ENCODE measurements at places on chromosomes 3 and 15.
A peak's percentile ranks its signal among the peaks of the same experiment; 100 is the strongest.

DNA sequence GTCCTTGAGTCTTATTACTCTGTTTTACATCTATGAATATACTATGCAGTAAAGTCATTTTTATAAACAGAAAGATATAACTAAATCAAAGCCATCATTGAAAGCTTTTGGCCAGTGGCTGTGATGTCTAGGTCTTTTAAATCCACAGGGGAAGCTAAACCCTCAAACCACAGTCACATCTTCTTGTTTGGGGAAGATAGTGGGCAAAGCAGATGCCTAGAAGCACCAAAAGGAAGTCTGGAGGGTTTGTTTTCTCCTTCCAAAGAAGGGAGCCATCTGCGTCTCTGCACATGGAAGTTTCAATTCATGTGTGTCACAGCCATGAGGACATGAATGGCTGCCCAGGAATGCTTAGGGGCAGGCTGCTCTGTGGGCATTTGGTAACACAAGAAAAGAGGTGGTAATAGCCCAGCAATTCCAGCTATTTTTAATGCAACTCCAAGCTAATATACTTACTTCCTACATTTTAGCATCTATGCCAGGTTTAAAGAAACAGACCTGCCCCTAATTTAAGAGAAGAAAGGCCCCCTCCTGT is 322.2 kb downstream of the SLC9A9 start:
- DNase-seq: peak; percentile 44

DNA sequence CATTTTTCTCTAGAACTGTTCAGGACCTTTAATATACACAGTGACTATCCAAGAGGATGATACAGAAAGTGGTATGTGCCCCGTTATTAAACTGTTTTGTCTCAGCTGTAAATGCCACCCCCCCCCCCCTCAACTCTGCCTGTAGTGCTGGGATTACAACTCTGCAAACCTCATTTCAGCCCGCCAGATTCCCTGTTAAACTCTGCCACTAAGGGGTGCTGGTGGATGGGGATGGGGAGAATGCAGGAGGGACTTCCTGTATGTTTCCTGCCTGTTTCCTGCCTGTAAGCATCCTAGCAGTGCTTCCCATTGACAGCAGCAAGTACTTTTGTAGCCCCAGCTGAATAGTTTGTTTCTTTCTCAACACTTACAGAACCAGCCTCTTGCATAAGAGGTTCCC is 301.7 kb upstream of the RORA start:
- no peak for DNase-seq

GRCh38 chr3:12479919-12480427 is 4.3 kb upstream of the TSEN2 start:
- peak; percentile 40 for DNase-seq

GRCh38 chr15:52246686-52247431 is 48.7 kb downstream of the MYO5C start:
- peak; percentile 87 for DNase-seq

GRCh38 chr15:69088300-69088965 is 72.0 kb upstream of the GLCE start:
- DNase-seq: peak; percentile 34

- DNase-seq: no peak
These were observed 1.1 kb upstream of the BLOC1S6 start for GRCh38 chr15:45586125-45586524.

DNA sequence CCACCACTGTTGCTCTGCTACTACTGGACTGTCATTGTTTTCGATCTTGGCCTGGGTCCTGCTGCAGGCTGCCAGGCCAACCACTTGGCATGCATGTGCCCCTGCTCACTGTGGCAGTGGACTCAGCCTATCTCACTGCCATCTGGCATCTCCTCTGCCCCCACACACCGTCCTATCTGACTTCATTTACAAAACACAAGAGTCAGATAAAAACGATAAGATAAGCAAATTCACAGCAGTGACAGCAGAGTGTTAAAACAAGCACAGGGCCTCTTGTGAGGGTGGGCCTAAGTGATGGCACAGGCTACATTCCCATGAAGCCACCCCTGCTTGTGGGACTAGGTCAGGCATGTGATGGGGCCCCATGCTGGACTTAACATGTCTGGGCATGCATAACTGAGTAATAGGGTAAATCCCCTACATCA is 68.1 kb downstream of the CRYGS start:
- no peak for DNase-seq

- peak; percentile 3 for DNase-seq
These were observed 4.4 kb downstream of the ITIH3 start for GRCh38 chr3:52798978-52799476.

- no peak for DNase-seq
These were observed 69.6 kb upstream of the ATP13A3 start for GRCh38 chr3:194556086-194557056.

DNA sequence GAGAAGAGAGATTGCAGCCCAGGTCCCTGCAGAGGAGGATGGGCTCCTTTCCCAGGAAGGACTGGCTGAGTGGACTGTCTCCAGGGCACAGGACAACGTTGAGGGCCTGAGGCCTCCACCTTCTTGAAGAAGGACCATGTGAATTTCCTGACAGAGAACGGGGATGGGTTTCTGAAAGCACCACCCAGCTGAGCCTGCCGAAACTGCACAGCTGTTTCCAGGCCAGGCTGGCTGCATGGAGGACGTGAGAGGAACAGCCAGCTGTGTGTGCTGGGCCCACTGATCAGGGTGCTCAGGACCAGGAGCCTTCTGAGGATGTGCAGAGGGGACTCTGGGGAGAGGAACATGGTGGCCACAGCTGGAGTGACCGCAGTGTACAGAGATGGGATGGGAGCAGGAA is 39.2 kb downstream of the HMCES start:
- no peak for DNase-seq

- no peak for DNase-seq
These were observed 9.1 kb downstream of the GRM2 start for GRCh38 chr3:51715977-51716294.

- no peak for DNase-seq
These were observed 3.6 kb downstream of the KAT2B start for GRCh38 chr3:20043825-20044224.

DNA sequence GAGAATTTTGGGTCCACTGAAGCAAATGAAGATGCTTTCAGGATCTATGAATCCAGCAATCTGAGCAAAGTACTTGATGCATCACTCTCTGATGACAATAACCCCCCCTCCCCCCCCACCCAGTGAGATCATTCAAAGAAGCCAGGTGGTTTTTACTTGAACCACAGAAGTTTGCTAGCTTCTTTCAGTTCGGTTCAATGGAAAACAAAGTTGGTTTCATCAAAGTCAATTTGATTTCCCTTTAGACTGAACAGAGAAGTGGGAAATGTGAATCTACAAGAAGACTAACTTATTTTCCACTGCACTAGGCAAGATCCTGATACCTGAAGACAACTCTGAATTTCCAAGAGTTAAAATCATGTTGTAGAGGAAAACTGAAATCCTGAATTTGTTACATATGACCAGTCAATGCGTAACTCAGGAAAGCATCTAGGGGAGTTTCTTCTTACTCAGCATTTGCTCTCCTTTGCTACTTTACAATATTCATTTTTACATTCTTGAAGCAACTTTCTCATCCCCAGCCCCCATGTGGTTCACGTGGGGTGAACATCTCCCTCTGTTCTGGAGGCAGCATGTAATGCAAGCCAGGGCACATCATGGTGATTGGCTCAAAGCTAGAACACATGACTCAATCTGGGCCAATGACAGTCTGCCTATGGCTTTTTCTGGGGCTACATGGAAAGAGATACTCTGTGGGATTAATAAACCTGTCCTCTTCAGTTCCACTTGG is 572.6 kb downstream of the FOXP1 start:
- no peak for DNase-seq

DNA sequence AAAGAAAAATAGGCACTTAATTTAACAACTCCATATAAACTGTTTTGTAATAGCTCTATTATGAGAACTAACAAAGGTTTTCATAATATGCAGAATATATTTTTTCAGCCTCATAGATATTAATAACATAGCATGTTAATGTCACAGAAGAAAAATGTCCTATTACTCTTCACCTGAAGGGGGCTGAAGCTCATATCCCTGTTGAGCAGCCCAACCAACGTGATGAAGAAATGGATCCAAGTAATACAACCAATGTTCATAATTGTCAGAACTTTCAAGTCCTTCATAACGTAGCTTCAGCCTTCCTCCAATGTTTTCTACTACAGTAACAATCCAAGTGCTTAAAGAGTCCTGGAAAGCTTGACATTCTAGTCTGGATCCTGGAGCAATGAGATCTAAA is 34.5 kb upstream of the STIMATE start:
- DNase-seq: no peak

DNA sequence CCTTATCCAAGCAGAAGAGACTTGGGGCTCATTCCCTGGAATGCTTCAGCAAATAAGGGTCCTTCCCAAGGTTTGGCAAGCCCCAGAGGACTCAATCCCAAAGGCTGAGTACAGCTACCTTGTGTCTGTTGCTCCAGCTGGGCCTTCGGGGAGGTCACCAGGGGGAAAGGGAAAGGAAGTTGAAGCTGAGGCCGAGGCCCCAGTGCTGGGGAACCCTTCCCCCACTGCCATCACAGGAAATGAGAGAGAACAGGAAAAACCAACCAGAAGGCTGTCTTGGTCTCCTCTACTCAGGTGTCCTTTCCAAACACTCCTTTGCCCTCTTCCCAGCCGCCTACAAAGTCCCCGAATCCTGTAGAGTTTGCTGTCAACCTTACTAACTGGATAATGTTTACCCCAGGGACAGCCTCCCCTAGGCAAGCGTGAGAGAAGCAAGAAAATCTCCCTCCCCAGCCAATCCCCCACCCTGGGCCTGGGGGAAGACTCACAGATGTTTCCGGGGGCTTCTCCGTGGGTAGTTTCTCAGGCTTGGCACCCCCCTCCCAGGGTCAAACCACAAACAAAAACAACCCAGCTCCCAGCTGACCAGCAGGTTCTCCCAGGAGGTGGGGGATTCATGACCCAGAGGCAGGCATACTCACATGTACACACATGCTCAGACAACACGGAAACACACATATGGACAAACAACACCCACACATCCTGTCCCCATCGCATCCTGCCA is 5.5 kb downstream of the CSRNP1 start:
- peak; percentile 82 for DNase-seq

DNA sequence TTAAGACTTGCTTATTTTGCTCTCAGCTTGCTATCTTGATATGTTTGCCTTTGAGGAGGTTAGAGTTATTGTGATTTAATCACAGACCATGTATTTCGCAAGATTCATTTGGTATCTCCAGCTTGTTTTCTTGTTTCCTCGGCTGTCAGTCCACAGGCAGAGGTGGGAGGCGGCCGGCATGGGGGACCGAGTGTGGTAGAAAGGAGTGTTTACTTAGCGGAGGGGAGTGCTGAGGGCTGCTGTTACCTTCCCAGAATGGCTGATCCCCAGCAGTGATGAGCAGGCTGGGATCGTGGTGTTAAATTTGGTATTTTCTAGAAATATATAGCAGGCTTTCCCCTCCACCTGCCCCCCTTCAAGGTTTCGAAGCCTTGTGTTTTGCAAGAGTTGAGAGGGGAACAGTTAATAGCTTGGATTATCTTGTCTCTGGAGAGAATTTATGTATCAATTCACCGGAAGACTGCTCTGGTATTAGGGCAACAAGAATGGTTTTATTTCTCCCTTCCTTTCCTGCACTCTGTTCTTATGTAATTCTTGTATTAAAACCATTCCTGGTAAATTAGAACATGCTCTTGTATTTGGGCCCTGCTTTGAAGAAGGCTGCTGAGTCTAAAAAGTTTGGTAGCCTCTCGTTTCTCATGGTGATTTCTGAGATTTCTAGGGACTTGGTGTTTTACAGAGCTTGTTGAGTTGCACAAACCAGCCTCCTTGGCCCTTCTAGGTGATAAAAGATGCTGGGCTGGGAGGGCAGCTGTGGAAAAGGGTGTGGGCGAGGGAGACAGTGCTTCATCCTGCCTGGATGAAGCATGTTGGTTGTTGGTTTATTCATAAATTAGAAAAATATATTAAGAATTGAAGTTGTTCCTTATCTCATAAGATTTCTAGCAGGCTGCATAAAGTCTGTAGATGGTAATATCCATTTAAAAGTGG is 151.4 kb downstream of the IGF1R start:
- DNase-seq: peak; percentile 69

DNA sequence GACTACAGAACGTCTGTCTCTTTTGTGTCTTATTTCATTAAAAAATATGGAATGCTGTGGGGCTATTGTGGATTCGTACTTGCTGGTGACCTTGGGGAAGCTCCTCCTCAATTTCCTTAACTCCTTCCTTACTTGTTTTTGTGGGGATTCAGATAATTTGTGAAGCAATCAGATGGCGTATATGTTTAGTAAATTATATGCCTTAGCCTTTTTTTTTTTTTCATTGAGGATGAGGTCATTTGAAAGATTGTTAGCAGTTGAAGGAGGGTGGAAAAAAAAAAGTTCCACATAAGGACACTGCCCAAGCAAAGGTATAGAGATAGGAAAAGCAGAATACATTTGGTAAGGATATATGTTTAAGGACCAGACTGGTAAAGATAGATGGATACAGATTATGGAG is 3.3 kb downstream of the RNF13 start:
- DNase-seq: no peak

GRCh38 chr3:16122661-16123060 is 51.8 kb upstream of the GALNT15 start:
- DNase-seq: no peak

DNA sequence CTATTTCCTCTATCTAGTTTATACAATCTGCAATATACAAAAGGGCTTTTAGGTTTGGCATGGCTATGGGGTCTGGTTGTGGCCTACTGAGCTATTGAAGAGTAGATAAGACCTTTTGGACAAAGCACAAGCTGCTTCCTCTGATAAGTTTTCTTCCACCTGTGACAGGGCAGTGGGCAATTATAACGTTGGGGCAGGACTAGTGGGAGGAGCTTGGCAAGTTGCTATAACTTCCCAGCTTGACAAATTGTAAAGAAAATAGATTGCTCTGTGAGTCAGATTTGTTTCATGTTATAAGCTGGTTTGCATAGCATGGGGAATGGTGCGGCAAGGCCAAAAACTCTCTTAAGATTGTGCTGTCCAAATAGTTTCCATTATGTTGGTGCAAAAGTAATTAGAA is 64.9 kb downstream of the SLC7A14 start:
- no peak for DNase-seq

GRCh38 chr3:150055332-150055731 is 84.6 kb upstream of the PFN2 start:
- DNase-seq: no peak

- no peak for DNase-seq
These were observed 39.0 kb downstream of the CCDC32 start for GRCh38 chr15:40525855-40526254.

GRCh38 chr3:53739966-53740365 is 106.3 kb downstream of the CHDH start:
- peak; percentile 60 for DNase-seq

GRCh38 chr3:49529567-49529966 is 24.7 kb upstream of the BSN start:
- no peak for DNase-seq

DNA sequence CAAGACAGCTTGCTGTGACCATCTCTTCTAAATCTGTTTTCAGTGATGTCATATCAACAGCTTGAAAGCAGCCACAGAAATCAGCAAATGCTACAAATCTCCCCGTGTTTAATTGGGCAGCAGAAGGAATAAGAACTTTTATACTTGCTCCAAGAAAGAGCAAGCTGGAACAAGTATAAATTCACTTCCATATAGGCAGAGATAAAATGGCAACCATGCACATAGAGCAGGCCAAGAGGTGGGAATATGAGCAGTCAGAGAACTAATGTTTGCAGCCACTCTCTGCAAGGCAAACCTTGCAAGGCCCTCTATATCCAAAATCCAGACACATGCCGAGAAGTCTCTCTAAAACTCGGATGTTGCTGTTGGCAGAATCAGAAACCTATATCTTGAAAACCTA is 16.0 kb downstream of the PARP9 start:
- no peak for DNase-seq

- DNase-seq: no peak
These were observed 74.7 kb downstream of the DCUN1D1 start for GRCh38 chr3:182905623-182906022.

GRCh38 chr3:73270839-73271483 is 209.5 kb downstream of the EBLN2 start:
- DNase-seq: no peak

GRCh38 chr3:123684209-123684608 is 99.4 kb upstream of the HACD2 start:
- DNase-seq: no peak

Data from renal cortical epithelial cell (primary cell).